Ascending aorta (tissue), 2 donors: ENCODE measurements at places on chromosomes 3 and 15. TPM values are rescaled to one million over a fixed set of nuclear protein-coding genes. Genes with fewer than 3 reads are reported as not detected.

Gene NLGN1
- total RNA-seq: 5.2 TPM

Gene CCDC13
- 2.1 TPM for total RNA-seq

Gene ADIPOQ
- 8.2 TPM for total RNA-seq

Gene SHC4
- total RNA-seq: 7.2 TPM

Gene THAP10
- total RNA-seq: 3.1 TPM

Gene CPNE4
- not detected for total RNA-seq

Gene CSPG5
- 1.7 TPM for total RNA-seq

Gene SLC12A8
- not detected for total RNA-seq

Gene CCDC12
- 34.3 TPM for total RNA-seq

Gene MUC20
- total RNA-seq: 52.0 TPM

Gene ROPN1
- not detected for total RNA-seq

Gene AHSG
- 0.53 TPM for total RNA-seq

Gene GADL1
- not detected for total RNA-seq

Gene GOLGA6L7
- not detected for total RNA-seq

Gene ARHGEF26
- 33.8 TPM for total RNA-seq

Gene ROBO2
- total RNA-seq: 2.9 TPM

Gene CHRFAM7A
- total RNA-seq: 0.21 TPM

Gene TGM5
- total RNA-seq: not detected

Gene TMC3
- not detected for total RNA-seq

Gene GASK1A
- total RNA-seq: 25.8 TPM

Gene SOX14
- not detected for total RNA-seq

Gene TMEM45A
- 30.9 TPM for total RNA-seq

Gene ADAMTS7
- total RNA-seq: 33.3 TPM

Gene ISLR2
- 0.64 TPM for total RNA-seq

Gene FAM98B
- 6.4 TPM for total RNA-seq

Gene USP13
- total RNA-seq: 3.1 TPM

Gene HYAL1
- 49.5 TPM for total RNA-seq

Gene LCTL
- not detected for total RNA-seq

Gene IREB2
- total RNA-seq: 12.7 TPM

Gene GPR27
- total RNA-seq: 2.4 TPM

Gene FBXL2
- 33.4 TPM for total RNA-seq

Gene RAB11A
- 192 TPM for total RNA-seq

Gene PPM1L
- 20.3 TPM for total RNA-seq

Gene BMF
- 2.2 TPM for total RNA-seq

Gene CA12
- 10.7 TPM for total RNA-seq

Gene COL6A5
- total RNA-seq: not detected

Gene AADAC
- total RNA-seq: 1.2 TPM

Gene SH2D7
- not detected for total RNA-seq

Gene IL5RA
- not detected for total RNA-seq

Gene SHISA5
- 218 TPM for total RNA-seq

Gene MESP2
- not detected for total RNA-seq

Gene PP2D1
- not detected for total RNA-seq

Gene ACAN
- total RNA-seq: 113 TPM

Gene SST
- total RNA-seq: not detected

Gene HTR3E
- not detected for total RNA-seq

Gene KIF7
- 39.1 TPM for total RNA-seq

Gene BOC
- total RNA-seq: 31.3 TPM

Gene KNSTRN
- 5.1 TPM for total RNA-seq

Gene NMD3
- 34.1 TPM for total RNA-seq

Gene SAMMSON
- total RNA-seq: 2.2 TPM

Gene MORC1
- total RNA-seq: not detected

Gene SCAANT1
- not detected for total RNA-seq

Gene SLC24A5
- not detected for total RNA-seq

Gene GATM
- total RNA-seq: 6.1 TPM

Gene LRRC3B
- total RNA-seq: not detected
